Activated B cell treated with CpG ODN at 0.5 μM for 24 hours (primary cell): ENCODE measurements at places on chromosomes 6 and 20. TPM values are rescaled to one million over a fixed set of nuclear protein-coding genes. Genes with fewer than 3 reads are reported as not detected.
A peak's percentile ranks its signal among the peaks of the same experiment; 100 is the strongest.

- H3K36me3 ChIP-seq, result peaks cover 12% of the 10 kb centered on the region
- H3K4me1 ChIP-seq, result peaks cover 78% of the 10 kb centered on the region
- no peaks in the 10 kb centered on the region for H3K27me3 ChIP-seq
- H3K27ac ChIP-seq, result peak overlapping the region; percentile 72
- peak overlapping the region; percentile 44 for H3K4me3 ChIP-seq
Observed at GRCh38 chr6:142886431-142887170, 58.4 kb downstream of the HIVEP2 start.

DNA sequence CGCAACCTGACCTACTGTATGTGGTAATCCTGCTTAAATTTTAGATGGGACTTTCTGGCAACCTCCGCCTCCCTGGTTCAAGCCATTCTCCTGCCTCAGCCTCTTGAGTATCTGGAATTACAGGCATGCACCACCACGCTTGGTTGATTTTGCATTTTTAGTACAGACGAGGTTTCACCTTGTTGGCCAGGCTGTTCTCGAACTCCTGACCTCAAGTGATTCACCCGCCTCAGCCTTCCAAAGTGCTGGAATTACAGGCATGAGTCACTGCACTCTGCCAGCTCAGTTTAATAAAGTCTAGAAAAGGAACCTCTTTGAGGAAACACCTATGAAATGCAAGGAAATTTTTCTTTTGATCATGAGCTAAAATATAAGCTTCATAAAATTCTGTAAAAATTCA is 9.0 kb upstream of the PLCB4 start:
- H3K4me1 ChIP-seq, result no peaks in the 10 kb centered on the region
- H3K27me3 ChIP-seq, result no peaks in the 10 kb centered on the region
- H3K4me3 ChIP-seq, result no peak overlapping the region
- no peaks in the 10 kb centered on the region for H3K36me3 ChIP-seq
- no peak for DNase-seq
- no peak overlapping the region for H3K27ac ChIP-seq

GRCh38 chr6:41439524-41440418 is 104.4 kb downstream of the NCR2 start:
- peak overlapping the region; percentile 21 for H3K4me3 ChIP-seq
- H3K27me3 ChIP-seq, result peaks cover 9% of the 10 kb centered on the region
- peaks cover 42% of the 10 kb centered on the region for H3K4me1 ChIP-seq
- peak overlapping the region; percentile 90 for H3K27ac ChIP-seq
- DNase-seq, result no peak

Gene TMEM217
- 0.54 and 1.0 TPM in 2 replicates for total RNA-seq

Gene SLC22A2
- not detected in 2 replicates for total RNA-seq
